ENCODE measurements at places on chromosomes 5 and 9.
A peak's percentile ranks its signal among the peaks of the same experiment; 100 is the strongest.

- peak; percentile 8 for DNase-seq
Observed at GRCh38 chr5:66757219-66757833, 161.1 kb downstream of the MAST4 start.

DNA sequence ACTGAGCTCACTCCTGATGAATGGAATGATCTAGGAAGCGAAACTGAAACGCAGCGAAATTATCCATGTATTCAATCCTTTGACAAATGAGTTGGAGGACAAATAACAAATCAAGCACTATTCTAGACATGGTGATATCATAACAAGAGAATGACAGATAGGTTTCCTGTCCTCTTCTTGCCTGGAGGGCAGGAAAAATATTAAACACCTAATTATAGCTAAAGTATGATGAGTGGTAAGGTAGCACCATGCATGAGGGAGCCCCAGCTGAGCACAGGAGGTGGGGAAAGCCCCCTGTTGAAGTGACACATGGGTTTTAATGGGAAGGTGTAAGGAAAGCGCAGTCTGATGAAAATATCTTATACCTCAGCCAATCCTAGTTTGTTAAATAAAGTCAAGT is 225.2 kb downstream of the NPR3 start:
- no peak for DNase-seq

- no peak for DNase-seq
Observed at GRCh38 chr5:15585128-15585527, 85.1 kb downstream of the FBXL7 start.

DNA sequence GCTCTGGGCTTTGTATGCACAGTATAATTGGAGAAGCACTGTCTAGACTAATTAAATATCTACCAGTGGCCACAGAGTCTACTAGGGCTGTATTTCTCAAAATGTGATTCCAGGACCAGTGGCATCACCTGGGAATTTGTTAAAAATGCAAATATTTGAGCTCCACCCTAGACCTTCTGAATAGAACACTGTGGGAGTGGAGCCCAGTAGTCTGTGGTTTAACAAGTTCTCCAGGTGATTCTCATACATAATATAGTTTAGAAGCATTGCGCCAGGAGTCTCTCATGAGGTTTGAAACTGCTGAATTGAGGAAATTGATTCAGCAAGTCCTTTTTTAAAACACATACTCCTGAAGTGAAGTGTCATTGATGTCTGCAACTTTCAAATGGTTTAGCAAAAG is 74.7 kb downstream of the FCHO2 start:
- DNase-seq = no peak

DNA sequence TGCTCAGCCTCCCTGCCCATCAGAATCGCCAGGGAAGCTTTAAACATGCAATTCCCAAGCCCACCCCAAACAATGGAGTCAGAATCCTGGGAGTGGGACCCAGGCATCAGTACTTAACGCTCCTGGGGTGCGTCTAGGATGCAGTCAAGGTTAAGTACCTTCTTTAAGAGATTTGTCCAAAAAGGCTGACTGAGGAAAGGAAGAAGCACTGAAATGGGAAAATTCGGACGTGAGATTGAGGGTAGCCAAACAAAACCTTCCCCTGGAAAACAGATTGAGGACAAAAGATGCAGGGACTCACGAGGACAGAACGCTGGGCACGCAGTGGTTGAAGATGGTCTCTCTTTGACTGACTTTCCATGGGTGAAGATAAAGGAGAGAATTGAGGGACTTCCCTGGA is 143.5 kb downstream of the MTX3 start:
- no peak for DNase-seq

GRCh38 chr5:62465985-62466925 is 53.7 kb downstream of the IPO11 start:
- no peak for DNase-seq

DNA sequence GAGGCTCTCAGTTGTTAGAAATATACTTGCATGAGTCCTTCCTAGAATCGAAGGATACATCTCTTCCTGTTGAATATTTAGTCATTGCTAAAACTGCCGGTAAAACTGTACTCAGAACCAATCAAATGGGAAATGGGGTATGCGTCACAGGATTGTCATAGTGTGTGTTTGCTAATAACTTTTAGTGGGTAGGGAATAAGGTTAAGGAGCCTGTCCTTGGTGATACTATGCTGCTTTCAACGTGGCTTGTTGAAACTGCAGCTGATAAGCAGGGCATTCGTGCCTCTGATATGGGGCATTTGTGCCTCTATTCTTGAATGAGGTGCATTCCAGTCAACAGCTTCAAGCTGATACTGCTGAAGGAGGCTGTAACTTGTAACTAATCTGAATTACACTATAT is 26.6 kb downstream of the HABP4 start:
- DNase-seq = no peak

DNA sequence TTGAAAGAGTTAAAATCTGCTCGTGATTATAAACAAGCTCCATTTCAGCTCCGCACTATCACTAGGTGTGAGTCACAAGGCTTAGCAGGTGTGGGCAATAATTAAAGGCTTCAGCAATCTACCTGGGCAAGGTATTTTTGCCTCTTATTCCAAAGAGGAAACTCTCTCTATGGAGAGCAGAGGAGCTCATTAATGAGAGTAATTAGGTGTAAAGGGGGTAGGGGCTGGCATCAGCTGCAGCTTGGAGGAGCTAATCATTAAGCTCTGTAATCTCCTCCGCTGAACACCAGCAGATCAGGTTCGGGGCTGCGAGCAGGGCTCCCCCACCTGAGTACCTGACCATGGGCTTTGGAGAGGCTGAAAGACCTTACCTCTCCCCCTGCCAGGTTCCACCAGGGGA is 129.2 kb downstream of the CRB2 start:
- DNase-seq = no peak

GRCh38 chr9:85536076-85536475 is 205.7 kb downstream of the AGTPBP1 start:
- DNase-seq = no peak

Data from stimulated activated CD4-positive, alpha-beta T cell treated with anti-CD3 and anti-CD28 coated beads, Interleukin-12 subunit alpha, Interleukin-12 subunit beta, amount 100 ng/mL, for 24 hours (primary cell).